ENCODE measurements at places on chromosomes 4 and X. TPM values are rescaled to one million over a fixed set of nuclear protein-coding genes. Genes with fewer than 3 reads are reported as not detected.
A peak's percentile ranks its signal among the peaks of the same experiment; 100 is the strongest.

MAGEA9B gene
- not detected for total RNA-seq

ADGRG2 gene
- total RNA-seq, result not detected

GRCh38 chr4:47852136-47852535 is 14.3 kb upstream of the CORIN start:
- H3K27ac ChIP-seq, result no peak overlapping the region
- H3K36me3 ChIP-seq, result peaks cover 12% of the 10 kb centered on the region
- H3K4me3 ChIP-seq, result no peak overlapping the region
- no peaks in the 10 kb centered on the region for H3K27me3 ChIP-seq
- peak; percentile 89 for DNase-seq

- H3K4me1 ChIP-seq, result peaks cover 7% of the 10 kb centered on the region
- DNase-seq, result no peak
- no peaks in the 10 kb centered on the region for H3K27me3 ChIP-seq
- H3K36me3 ChIP-seq, result no peaks in the 10 kb centered on the region
- no peak overlapping the region for H3K4me3 ChIP-seq
Measured at GRCh38 chr4:153553819-153554170, 87.6 kb downstream of the TMEM131L start.

DNA sequence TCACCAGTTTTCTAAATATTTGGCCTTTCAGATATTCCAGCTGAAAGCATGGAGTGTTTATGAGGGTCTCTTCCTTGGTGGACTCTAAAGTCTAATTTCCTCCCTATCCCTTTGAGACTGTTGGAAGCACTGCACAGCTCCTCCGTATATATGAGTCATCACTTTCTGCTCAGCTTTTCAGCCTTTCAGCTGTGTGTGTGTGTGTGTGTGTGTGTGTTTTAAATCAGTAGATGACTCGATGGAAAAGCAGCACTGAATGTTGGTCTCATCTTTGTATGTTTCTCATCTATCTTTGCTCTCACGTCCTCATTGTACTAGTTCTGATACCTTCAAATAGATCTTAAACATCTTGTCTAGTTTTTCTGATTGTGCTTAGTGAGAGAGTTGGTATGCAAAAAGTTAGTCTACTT is 81.6 kb downstream of the ZFX start:
- no peak overlapping the region for H3K27ac ChIP-seq
- H3K27me3 ChIP-seq, result no peaks in the 10 kb centered on the region

- no peak for DNase-seq
- no peaks in the 10 kb centered on the region for H3K36me3 ChIP-seq
- H3K4me1 ChIP-seq, result no peaks in the 10 kb centered on the region
- H3K27ac ChIP-seq, result no peak overlapping the region
Measured at GRCh38 chr4:4631150-4631549, 89.3 kb upstream of the STX18 start.

DNA sequence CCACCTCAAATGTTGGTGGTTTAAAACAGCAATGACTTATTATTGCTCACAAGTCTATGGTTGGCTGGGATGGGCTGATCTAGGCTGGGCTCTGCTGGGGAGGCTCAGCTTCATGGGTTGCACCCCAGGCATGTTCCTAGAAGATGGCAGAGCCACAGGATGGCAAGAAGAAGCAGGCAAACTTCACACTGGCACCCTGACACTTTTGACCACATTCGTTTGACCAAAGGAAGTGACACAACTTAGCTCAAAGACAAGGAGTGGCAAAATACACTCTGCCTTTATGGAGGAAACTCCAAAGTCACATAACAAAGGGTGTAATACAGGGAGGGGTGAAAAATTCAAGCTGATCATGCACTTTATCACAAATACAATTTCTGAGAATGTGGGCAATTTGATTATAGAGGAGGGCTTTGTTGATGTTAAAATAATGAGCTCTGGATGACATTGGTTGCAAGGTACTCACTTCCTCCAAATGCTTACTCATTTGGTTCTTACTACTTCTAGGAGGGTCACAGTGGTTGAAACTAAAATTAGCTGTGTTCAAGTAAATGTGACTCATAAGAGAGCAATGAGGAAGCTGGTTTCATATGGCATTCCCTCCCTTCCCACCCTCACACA is 249.2 kb upstream of the RPS6KA3 start:
- H3K4me3 ChIP-seq, result no peak overlapping the region
- DNase-seq, result peak; percentile 96
- peak overlapping the region; percentile 89 for H3K27ac ChIP-seq
- no peaks in the 10 kb centered on the region for H3K27me3 ChIP-seq

DNA sequence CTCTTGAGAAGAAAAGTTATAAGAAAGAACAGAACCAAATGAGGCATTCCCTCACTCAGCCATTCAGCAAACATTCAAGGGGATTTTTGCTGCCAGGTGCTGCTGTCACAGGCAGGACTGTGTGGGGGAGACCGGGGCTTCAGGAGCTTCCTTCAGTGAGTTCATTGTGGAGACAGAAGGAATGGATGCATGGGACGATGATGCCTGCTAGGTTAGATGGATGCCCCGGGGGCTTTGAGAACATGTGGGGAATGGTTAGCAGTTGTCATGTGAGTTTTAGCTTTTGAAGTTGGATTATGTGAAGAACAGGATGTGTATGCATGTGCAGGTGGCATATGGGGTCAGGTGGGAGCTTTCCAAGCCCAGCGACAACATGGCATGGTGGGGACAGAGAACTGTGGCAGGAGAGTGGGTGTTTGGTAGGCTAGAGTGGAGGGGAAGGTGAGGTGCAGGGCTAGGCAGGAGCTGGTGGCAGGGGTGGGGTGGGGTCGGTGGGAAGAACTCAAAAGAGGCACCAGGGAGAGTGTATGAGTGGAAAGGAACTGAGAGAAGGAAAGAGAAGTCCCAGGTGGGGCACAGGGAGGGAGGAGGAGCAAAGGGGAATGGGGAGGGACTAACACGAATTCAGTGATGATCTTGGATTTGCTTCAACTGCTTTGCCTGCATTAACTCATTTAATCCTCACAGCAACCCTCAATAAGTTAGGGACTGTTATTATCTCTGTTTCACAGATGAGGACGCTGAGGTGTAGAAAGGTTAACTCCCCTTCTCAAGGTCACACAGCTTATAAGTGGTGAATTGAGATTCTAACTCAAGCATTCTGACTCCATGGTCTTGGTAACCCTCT is 8.4 kb downstream of the DCUN1D4 start:
- H3K4me1 ChIP-seq, result no peaks in the 10 kb centered on the region
- H3K27me3 ChIP-seq, result no peaks in the 10 kb centered on the region
- H3K36me3 ChIP-seq, result no peaks in the 10 kb centered on the region
- H3K4me3 ChIP-seq, result no peak overlapping the region
- DNase-seq, result no peak

Measured in astrocyte (in vitro differentiated cells and primary cell).